ENCODE measurements at places on chromosomes 4 and X.
A peak's percentile ranks its signal among the peaks of the same experiment; 100 is the strongest.

- no peak for DNase-seq
Measured at GRCh38 chr4:183996868-183997267, 91.8 kb downstream of the STOX2 start.

- peak; percentile 89 for DNase-seq
Measured at GRCh38 chrX:131734621-131735020, 190.7 kb downstream of the OR13H1 start.

- no peak for DNase-seq
Measured at GRCh38 chr4:4477391-4477790, 64.5 kb downstream of the STX18 start.

DNA sequence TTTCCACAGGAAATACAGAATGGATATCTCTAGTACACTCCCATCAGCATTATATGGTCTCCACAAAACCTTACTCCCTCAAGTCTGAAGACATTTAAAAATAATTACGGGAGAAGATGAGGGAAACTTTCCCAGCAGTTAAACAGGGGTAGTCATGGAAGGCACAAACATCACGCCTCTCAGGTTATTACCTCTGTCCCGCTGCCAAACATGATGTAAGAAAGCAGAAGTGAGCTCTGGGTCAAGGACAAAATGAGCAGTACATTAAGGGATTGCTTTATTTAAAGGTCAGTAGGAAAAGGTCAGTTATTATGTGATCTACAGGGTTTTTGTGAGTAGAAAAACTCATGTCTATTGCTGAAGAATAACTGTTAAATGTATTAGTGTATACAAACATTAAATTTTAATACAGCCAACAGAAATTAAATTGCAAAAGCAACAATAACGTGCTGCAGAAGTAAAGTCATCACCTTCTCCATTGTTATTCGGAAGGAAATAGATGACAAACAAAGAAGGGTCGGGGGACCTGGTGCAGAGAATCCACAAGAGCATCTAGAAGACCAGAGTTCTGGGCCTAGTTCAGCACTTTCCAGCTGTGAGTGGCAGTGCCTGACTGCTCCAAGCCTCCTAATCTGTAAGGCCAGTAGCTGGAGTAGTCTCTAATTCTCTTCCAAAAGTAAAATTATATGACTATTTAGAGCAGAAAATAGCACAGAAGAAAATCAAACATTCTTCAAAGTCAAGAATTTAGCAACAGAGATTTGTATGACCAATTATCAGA lies 171.2 kb downstream of the PPP3CA start:
- DNase-seq, result no peak
